ENCODE measurements at places on chromosomes 6 and 20.

- no peak for DNase-seq
These were observed 16.9 kb downstream of the RREB1 start for GRCh38 chr6:7124636-7125035.

DNA sequence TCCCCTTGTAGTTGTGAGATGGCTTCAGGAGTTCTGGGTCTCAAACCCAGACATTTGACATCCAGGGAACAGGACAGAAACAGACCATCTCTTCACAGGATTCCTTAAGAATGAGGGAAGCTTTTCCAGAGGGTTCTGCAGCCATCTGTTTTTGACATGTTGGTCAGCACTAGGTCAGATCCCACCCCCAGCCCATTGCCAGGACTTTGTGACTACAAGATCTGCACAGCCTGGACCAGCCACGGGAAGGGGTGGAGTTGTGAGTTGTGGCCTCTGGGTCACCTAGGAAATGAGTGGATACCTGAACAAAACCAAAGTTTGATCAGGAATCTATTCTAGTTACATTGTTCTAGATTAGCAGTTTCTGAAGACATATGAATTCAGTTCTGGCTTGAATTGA is 39.2 kb upstream of the SSTR4 start:
- DNase-seq, result no peak

GRCh38 chr20:38825901-38826625 is 20.6 kb downstream of the PPP1R16B start:
- DNase-seq, result no peak

DNA sequence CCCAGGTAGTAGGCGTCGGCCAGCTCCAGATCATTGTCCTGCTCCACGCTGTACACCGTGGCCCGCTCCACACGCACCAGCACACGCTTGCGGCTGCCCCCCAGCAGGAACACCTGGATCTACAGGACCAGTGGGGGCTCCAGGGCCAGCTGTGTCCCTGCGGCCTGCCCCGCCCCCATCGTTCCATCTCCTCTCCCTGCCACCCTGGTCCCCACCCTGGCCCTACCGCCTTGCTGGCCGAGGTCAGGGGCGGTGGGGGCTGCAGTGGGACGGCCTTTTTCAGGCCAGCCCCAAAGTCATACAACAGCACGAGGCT is 9.8 kb downstream of the ADRM1 start:
- DNase-seq, result no peak

DNA sequence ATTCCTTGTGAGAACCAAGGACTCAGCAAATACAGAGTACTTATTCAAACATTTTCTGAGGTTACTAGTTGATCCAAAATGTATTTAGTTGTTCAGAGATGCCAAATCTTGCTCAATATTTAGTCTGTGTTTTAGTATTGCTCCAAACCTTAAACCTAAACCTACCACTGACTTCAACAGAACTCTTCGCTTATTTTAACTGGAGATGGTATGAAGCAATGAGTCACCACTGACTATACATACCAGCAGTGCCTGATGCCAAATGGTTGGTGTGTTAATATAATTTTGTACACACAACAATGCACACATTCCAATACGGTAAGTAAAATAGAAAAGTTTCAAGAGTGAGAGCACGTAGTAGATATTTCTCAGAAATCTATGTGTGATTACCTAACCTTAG is 1.9 kb upstream of the SPTLC3 start:
- no peak for DNase-seq

DNA sequence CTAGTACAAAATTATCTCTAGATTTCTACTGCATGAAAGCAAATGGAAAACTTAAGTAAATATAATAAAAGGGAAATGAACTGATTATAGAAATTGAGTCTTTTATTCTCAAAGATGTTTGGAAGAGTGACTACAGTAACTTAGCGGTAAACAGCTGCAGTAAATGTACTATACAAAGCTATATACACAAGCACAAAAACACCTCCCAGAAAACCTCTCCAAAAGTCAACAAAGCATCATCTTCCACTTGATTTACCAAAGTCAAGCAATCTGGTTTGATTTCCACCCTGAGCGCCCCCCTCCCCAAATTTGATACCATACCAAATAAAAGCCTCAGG is 142.1 kb upstream of the SHLD1 start:
- no peak for DNase-seq

DNA sequence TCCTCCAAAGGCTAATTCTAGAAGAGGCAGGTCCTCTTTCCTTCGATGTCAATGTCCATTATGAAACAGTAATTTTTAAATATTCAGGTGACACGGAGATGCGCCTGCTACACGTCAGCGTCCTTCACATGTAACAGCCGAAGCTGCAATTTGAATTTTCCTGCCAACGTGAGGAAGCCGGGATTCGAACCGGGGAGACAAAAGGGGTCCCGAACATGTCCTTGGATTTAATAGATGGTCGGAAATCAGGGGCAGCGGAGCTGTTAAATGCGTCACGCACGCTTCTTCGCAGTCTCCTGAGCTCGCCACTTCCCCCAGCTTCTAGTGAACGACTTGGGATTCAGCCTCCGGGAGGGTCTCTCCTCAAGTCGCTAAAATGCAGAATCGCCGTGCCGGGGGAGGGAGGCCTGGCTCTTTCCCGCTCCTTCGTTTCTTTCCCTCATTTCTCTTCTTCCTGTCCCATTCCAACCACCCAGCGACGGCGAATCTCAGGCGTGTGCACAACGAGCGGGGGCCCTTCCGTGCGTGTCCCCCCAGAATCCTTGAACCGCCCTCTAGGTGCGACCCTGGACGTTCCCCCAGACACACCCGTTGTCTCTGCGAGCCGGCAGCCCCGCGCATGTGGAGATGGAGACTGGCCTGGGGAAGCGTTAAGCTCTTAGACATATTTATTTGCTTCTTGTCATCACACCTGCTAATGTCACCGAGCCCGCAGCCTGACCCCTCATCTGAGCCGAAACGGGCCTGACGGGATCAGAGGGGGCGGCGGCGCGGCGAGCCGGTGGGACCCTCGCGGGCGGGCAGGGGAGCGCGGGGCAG is 1.3 kb upstream of the FOXC1 start:
- DNase-seq, result no peak

DNA sequence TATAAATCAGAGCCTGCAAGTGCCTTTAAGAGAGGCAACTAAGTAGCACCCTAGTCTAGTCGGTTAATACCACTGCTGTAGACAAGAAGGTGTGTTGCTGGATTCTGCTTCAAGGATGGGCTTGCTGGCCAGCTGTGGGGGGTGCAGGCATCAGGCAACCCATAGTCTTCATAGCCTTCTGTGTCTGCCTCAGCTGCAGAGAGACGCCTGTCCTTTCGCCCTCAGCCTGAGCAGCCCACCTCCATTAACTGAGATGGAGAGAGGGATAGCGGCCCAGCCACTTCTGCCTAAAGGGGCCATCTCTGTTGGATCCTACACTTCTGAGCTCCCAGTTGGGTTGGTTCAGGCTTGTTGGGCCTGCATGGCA is 123.7 kb upstream of the MLIP start:
- DNase-seq, result no peak

DNA sequence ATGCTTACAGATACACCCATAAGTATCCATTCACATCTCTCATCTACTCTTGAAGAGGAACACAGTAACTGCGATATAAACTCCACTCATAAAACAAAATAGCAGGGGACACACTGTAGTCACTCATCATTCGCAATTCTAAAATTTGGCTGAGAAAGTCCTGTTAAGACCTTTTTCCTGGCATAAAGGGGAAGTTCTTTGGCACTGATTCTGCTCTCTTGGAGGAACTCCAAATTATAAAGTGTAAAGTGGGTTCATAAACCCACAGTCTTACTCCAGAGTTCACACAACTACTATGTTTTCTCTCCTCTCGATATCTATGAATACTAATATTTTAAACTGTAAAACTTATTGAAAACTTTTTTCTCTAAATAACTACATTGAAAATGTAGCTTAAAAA is 80.6 kb downstream of the ADGB start:
- DNase-seq, result no peak

- no peak for DNase-seq
These were observed 18.4 kb downstream of the LAMA4 start for GRCh38 chr6:112235956-112236355.

GRCh38 chr6:77063494-77063893 is 399.8 kb downstream of the HTR1B start:
- no peak for DNase-seq

DNA sequence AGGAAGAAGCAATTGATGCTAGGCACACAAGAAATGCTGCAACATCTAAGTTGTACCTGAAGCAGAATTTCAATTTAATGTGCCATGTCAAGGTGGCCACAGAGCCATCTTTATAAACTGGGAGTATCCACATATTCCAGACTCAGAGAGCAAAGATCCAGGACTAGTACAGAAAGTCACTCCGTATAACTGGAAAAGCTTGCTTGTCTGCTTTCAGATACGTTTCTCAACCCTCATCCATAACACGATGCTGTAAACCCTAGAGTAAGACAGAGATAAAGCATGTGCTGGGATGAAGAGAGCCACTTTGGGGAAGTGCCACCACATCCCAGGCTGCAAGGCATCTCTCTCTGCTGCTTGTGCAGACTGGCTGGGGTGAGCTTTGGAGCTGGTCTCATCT is 134.7 kb downstream of the PACRG start:
- DNase-seq, result no peak

GRCh38 chr6:17179530-17180073 is 77.8 kb downstream of the STMND1 start:
- no peak for DNase-seq

Data from hippocampal formation (tissue), 2 donors.